ENCODE measurements at places on chromosomes 2 and 18.
A peak's percentile ranks its signal among the peaks of the same experiment; 100 is the strongest.

DNA sequence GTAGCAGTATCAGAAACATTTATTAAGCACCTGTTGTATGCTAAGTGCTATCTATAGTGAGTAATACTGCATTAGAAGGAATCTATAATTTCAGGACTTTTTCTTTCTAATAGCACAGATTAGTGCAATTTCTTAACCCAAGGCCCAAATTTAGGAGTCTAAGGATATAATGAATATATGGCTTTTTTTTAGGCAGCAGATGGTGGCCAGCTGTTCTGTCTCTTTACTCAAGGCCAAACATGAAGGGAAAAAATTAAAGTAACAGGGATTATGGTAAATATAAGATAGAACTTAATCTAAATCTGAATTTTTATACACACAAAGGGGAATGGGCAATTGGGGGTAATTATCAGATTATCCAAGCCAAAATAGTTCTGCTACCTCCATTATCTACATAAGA, 230.6 kb upstream of the SP5 start:
- no peak for DNase-seq

GRCh38 chr2:142872882-142873724, 4.4 kb upstream of the KYNU start:
- peak; percentile 20 for DNase-seq

DNA sequence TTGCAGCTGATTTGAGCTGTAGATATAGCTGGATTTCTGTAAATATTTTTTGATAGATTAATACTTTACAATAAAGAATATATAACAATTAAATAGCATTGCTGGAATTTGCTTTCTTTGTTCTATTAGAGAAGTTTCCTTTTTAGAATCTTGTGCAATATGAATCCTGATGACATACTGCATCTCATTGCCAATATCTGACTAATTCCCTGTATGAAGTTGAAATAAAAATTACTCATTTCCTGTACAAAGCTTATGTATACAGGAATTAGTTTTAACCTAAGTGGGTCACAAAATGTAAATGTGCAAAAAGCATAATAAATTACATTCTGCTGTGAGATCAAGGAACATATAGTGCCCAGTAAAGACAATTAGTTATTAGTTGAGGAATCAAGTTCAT, 72.8 kb upstream of the TMEFF2 start:
- peak; percentile 64 for DNase-seq

DNA sequence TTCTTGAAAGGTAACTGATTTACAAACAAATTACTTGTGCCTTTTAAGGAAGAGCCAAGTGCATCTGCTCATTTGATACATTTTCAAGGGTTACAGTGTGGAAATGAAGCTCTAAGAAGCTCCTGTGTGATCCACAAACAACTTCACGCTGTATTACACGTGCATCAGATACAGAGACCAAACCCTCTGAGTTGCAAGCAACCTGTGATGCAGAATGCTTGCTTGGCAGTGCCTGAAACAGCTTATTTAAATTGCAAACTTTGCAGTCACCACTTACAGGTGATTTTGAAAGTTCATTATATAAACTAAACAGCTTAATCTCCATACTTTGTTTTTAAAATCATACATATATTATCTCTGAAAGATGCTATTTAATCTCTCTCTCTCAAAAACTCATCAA, 50.1 kb downstream of the ZEB2 start:
- no peak for DNase-seq

- no peak for DNase-seq
These were observed 54.6 kb downstream of the LAMA3 start for GRCh38 chr18:23743733-23744333.

GRCh38 chr18:49094136-49094535, 143.4 kb upstream of the SMAD7 start:
- DNase-seq: no peak

DNA sequence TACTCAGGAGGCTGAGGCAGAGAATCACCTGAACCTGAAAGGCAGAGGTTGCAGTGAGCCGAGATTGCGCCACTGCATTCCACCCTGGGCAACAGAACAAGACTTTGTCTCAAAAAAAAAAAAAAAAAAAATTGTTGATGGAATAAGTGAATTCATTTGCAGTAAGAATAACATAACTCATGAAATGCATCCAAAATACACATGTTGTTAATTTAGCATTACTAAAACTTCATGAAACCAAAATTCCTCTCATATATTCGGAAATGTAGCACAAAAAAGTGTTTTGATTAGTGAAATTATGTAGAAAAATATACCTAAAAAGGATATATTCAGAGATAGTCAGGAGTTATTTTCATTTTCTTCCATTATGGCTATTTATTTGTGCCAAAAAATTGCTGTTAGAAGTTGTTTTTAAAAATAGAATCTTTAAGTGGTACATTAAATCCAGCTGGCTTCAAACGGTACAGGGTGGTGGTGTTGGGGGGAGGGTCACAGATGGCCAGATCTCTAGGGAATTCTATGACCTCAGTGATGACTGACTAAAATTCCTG, 78.2 kb upstream of the UGP2 start:
- no peak for DNase-seq

DNA sequence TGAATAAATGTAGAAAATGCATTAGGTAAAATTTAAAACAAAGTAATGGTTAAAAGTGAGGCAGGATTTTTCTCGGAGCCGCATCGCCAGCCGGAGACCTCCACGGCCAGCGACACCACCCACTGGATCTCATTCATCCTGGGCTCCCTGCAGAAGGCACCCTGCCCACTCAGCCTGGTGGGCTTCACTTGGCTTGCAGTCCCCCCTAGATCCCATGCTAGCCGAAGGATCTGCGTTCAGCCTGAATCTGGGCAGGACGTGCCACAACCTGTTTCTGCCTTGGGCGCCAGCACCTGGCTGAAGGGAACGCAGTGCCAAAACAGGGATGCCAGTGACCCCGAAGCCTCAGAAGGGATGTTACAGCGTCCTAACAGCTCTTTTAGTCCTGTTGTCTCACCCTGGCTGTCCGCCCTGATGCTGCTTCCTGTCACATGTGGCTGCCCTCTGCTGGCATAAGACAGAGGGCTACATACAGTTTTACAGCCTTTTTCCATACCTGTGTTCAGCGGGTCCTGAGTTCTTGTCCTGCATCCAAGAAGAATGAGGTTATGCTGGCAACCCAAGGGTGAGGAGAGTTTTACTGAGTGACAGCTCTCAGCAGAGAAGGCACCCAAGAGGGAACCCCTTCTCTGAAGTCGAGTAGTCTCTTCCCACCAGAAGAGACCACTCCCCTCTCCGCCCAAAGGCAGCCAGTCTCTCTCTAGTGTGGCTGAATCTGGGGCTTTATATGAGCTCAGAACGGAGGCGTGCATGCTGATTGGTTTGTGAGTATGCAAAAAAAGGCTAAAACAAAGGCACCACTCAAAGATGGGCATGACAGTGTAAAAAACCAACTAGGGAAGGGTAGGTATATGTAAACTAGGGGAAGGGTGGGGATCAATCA, 173.1 kb upstream of the GYPC start:
- no peak for DNase-seq

GRCh38 chr2:60221098-60221497, 332.4 kb downstream of the BCL11A start:
- DNase-seq: no peak

- DNase-seq: peak; percentile 76
These were observed 39.5 kb upstream of the NPAS2 start for GRCh38 chr2:100780203-100781008.

- no peak for DNase-seq
These were observed 253.2 kb upstream of the COL3A1 start for GRCh38 chr2:188720811-188721605.

DNA sequence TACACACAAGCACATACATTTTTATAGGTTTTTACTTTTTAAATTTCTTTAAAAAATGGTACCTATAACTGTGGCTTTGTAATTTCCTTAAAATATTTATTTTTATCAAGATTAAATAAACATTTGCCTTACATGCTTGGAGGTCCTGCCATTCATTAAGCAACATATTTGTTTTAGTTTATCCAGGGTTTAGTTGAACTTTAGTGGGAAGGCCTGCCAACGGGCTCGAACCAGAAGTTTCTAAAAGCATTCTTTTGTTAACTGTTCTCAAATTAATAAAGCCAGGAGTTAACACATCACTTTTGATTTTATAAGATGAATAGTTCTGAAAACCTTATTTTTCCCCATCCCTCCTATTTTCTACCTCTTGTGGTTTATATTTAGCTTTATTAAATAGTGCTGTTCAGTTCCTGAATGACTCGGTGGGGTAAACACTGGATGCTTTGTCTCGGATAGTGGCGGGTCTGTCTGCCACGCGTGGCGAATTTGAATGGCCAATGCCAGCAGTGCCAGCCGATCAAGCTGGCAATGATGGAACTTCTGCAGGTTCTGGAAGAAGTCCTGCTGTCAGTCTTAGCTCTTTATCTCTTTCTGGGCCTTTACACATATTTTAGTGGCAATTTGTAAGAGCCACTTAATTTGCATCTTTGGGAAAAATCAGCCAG, 32.2 kb downstream of the SH3YL1 start:
- no peak for DNase-seq

DNA sequence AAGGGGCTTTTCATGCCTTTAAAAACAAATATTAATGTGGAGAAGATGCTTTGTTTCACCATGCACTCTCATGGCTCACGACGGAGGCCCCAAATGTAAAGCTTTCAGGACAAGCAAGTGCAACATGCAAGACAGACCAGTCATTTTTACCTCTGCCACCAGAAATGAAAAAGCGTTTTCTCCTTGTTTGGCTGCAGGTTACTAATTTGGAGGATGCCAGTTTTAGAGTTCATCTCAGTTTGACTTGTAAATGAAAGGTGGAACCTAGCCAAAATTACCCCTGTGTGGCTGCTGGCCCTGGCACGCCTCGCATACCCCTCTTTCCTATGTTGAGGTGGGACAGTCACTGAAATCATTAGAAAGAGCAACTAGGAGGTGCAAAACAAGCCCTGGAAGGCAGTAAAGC, 138.6 kb downstream of the BCL2 start:
- no peak for DNase-seq

GRCh38 chr2:41026613-41027012, 574.7 kb upstream of the SLC8A1 start:
- DNase-seq: no peak

DNA sequence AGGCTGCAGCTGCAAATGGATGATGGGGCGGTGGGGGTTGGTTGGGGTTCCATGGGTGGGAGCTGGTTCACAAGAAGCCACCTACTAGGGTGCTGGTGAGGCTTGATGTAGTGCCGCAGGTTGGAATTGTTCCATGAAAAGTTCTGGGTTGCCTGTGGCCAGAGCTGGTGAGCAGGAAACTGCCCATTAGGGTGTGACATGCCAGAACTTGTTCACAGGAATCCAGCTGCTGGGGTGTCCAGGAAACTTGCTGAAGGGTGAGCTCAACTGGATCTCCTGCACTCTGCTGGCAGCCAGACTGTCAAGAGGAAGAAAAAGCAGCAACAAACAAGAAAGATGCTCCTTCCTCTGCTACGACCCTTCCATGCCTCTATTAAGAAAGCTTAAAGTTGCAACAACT, 48.8 kb downstream of the MAP3K20 start:
- peak; percentile 77 for DNase-seq

DNA sequence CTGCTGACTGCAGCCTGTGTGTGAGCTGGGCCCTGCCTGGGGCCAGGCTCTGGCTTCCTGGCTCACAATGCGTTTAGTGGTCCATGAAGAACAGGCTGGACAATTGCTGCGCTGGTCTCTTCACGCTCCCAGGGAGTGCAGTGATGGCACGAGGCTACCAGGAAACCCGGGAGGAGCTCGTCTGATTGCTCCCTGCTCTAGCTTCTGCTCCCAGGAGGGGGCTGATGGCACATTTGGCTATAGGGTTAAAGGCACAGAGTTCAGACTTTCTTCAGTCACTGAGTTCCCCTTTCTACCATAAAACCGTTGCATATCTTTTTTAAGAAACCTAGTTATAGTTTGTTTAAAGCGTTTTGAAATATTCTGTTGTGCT, 60.1 kb downstream of the KCNF1 start:
- no peak for DNase-seq

GRCh38 chr2:77391119-77391518, 131.1 kb downstream of the LRRTM4 start:
- no peak for DNase-seq

- DNase-seq: no peak
These were observed 73.8 kb downstream of the KCTD1 start for GRCh38 chr18:26474542-26474941.

DNA sequence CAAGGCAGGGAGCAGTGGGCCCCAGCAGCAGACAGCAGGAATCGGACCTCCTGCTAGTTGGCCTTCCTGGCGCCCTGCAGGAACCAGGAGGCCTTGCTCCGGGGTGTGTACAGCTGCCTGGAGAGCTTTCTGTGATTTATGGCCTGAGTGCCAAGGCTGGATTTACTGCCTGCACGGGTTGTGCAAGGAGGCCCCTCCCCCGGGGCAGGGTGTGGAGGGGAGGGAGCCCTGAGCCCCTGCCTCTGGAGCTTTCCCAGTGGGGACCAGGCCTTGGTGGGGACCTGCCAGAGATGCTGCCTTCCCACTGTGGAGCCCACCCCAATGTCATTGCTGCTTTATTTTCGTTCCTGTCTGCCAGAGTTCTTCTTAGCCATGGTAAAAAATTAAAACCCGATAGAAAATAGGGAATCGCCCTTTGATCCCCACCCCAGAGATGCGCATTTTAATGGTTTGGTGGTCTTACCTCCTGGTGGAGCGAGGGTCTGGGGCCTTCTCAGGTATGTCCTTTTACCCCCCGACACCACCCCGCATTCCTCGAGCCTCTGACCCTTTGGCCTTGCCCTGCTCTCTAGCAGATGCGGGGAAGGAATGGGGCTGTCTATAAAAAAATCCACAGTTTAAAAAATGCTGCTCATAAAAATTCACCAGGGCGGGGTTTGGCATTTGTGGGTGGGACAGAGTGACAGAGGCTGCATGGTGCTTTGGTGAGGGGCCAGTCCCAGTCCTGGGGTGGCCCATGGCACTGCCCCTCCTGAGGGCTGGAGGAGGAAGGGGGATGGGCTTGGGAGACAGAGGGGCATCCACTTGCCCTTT, 6.9 kb upstream of the RALB start:
- no peak for DNase-seq

- no peak for DNase-seq
These were observed 26.1 kb upstream of the PRLH start for GRCh38 chr2:237540223-237540775.

GRCh38 chr2:240423788-240424191, 11.7 kb upstream of the GPC1 start:
- DNase-seq: no peak

DNA sequence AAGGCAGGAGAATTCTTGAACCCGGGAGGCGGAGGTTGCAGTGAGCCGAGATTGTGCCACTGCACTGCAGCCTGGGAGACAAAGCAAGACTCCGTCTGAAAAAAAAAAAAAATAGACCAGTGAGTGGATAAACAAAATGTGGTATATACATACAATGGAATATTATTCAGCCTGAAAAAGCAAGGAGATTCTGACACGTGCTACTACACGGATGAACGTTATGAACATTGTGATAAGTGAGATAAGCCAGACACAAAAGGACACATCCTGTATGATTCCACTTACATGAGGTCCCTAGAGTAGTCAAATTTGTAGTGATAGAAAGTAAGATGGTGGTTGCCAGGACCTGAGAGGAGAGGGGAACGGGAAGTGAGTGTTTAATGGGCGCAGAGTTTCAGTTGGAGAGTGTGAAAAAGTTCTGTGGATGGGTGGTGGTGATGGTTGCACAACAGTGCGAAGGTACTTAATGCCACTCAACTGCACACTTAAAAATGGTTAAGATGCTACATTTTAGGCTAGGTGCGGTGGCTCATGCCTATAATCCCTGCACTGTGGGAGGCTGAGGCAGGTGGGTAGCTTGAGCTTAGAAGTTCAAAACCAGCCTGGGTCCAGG, 38.3 kb downstream of the NIFK start:
- DNase-seq: no peak

All from RWPE1 (cell line).